Spinal cord (tissue), 10 donors: ENCODE measurements at places on chromosomes 6 and 20. TPM values are rescaled to one million over a fixed set of nuclear protein-coding genes. Genes with fewer than 3 reads are reported as not detected.

The TGM3 gene
- 0.39 TPM for total RNA-seq

The FRS3 gene
- 8.6 TPM for total RNA-seq

The HAO1 gene
- not detected for total RNA-seq

The HLA-DPB1 gene
- total RNA-seq: 21.3 TPM

The MMP24 gene
- 24.2 TPM for total RNA-seq

The HLA-DQB1 gene
- total RNA-seq: 0.30 TPM

The B4GALT5 gene
- total RNA-seq: 29.6 TPM

The SYCP2L gene
- total RNA-seq: 5.9 TPM

DNA sequence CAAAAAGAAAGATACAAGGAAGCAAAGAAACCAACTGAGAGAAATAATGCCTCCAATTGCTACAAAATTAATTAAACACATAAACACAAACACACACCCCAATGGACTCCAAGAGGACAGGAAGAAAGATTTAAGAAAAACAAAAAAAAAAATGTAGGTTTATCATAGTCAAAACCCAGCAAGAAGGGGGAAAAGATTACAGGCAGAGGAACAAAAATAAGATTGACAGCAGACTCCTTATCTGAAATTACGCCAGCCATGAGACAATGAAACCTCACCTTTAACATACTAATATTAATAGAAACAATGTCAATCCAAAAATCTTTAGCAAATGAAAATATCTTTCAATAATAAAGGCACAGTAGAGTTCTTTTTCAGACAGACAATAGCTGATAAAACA lies 155.8 kb downstream of the RNGTT start:
- no peak overlapping the region for H3K27ac ChIP-seq
- no peaks in the 10 kb centered on the region for H3K27me3 ChIP-seq
- no peak for DNase-seq

- H3K4me1 ChIP-seq: no peaks in the 10 kb centered on the region
- no peak within 1 kb of the TSS for H3K27ac ChIP-seq
- H3K27me3 ChIP-seq: no peaks in the 10 kb centered on the region
- no peak for DNase-seq
These were observed at the start of gene ARMH2 for GRCh38 chr6:24798740-24799540. Gene ARMH2 (minus strand): TSS chr6:24798917. CDS start chr6:24798857, 60 bp downstream.

DNA sequence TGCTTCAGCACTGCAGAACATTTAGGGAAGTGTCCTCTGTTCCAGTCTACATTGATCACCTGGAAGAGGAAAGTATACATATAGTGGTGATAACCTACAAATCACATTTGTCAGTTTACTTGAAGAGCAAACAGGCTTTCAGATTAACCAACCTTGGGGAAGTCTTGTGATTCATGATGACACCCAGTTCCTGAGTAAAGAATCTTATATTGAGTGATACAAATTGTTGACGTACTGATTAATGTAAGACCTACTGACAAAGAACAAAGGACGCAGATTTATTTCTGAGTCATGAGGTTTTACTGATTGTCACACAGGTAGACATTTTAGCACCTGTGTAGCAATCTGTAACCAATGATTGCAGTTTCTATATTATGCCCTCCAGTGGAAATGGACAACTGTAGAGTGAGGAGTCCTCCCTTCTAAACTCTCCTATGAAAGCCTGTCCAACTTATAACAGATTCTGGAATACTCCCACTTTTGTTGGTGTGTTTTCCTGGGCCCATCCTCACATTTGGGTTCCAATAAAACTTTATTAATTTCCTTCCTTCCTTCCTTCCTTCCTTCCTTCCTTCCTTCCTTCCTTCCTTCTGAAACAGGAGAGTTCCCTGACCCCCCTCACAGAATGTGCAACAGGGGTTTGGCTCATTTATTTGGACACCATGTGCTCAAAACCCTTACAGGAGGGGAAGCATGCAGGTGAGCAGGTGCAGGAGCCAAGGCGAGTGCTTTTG lies 113.5 kb downstream of the SLC35B3 start:
- peaks cover 2% of the 10 kb centered on the region for H3K27me3 ChIP-seq
- DNase-seq: no peak
- no peaks in the 10 kb centered on the region for H3K4me1 ChIP-seq
- no peaks in the 10 kb centered on the region for H3K36me3 ChIP-seq
- no peak overlapping the region for H3K4me3 ChIP-seq

DNA sequence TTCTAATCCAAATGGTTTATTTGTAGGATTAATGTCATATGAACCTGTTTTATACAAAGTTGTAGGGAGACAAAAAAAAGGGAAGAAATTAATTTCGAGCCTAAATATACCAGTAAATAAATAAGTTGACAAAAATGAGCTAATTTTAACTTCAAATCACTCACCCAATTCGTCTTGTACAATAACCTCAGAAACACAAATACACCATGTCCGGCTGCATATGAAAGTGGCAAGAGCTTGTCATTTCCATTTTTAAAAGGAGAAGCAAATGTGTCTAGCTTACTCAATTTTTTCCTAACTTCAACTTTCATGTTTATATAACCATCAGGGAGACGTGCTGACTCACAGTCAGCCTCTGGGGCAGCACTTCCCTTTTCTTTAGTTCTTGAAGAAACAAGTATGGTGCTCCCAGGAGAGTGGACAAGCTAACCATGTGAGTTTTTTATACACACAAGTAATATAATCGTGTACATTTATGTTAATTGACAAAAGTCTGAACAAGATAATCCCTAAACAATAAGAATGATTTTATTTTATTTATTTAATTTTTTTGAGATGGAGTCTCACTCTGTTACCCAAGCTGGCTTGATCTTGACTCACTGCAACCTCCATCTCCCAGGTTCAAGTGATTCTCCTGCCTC lies 55.5 kb upstream of the SGK1 start:
- no peak for DNase-seq
- H3K27me3 ChIP-seq: no peaks in the 10 kb centered on the region
- H3K4me3 ChIP-seq: no peak overlapping the region

DNA sequence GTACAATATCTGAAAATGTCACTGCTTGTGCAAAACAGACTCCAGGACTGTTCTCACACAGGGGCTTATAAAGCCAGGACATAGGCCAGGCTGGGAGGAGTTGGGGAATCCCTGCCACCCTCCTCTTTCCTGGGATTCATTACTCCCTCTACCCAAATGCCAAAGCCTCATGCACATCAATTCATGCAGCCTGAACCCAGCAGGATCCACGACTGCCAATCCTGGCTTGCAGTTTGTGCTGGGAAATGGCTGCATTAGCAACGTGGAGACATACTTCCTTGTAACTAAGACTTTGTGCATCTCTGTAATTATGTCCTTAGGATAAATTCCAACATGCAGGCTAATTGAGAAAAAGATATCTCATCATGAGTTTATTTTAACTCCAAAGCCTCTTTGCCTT lies 143.8 kb downstream of the SYCP2 start:
- H3K4me3 ChIP-seq: no peak overlapping the region
- peaks cover 20% of the 10 kb centered on the region for H3K36me3 ChIP-seq
- no peaks in the 10 kb centered on the region for H3K27me3 ChIP-seq

DNA sequence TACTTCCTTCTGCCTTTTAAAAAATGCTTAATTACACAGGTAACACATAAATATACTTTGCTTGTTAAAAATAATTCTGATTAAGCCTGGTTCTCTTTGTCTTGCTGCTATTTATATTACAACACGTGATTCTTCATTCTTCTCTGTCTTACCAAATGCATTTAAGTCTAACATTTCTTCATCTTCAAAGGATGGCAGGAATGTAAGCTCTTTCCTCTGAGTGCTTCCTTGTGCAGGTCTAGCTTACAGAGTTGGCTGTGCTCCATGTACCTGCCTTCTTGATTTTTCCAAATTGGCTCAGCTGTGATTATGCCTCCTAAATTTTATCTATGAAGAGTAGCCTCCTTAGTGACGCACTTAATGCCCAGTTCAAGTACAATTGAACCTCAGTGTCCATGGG lies 44.4 kb downstream of the RNF144B start:
- no peak overlapping the region for H3K4me3 ChIP-seq
- no peak for DNase-seq
- H3K4me1 ChIP-seq: no peaks in the 10 kb centered on the region
- H3K36me3 ChIP-seq: no peaks in the 10 kb centered on the region

DNA sequence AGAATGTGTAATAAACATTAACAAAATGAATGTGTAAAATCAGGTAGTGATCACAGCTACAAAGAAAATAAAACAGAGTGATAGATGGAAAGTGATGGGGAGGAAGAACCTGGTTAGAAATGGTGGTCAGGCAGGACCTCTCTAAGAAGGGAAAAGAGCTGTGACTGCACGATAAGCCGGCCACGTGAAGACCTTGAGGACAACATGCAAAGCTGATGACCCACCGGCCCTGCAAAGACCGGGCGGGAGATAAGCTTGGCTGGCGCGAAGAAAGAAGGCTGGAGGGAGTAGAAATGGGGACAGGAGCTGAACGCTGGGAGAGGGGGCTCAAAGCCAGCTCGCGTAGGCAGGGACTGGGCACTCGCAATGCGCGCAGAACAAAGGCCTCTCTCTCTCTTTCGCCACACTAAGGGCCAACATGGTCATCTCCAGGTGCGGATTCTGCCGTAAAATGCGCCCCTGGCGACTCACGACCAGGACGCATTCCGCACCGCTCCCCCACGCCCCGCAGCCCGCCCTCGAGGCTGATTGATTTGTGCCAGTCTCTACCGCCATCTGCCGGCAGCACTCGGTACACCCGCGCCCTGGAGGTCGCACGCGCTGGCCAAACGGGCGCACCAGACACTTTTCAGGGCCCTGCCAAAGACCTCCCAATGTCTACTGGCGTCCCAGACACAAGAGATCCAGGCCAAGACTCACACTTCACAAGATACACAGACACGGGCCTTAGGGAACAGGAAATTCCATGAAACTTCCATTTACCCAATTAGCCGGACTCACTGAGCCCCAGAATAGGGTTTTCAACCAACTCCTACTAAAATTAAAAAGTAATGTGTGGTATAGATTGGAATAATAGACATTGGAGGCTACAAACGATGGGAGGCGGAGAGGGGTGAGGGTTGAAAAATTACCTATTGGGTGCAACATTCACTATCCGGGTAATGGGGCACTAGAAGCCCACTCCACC lies 9.4 kb downstream of the DEFB132 start:
- peak overlapping the region; percentile 54 for H3K4me3 ChIP-seq
- no peak overlapping the region for H3K27ac ChIP-seq
- H3K36me3 ChIP-seq: peaks cover 4% of the 10 kb centered on the region

GRCh38 chr6:29941471-29941870 lies 861 bp upstream of the HLA-A start:
- no peaks in the 10 kb centered on the region for H3K36me3 ChIP-seq
- DNase-seq: no peak
- no peaks in the 10 kb centered on the region for H3K27me3 ChIP-seq

DNA sequence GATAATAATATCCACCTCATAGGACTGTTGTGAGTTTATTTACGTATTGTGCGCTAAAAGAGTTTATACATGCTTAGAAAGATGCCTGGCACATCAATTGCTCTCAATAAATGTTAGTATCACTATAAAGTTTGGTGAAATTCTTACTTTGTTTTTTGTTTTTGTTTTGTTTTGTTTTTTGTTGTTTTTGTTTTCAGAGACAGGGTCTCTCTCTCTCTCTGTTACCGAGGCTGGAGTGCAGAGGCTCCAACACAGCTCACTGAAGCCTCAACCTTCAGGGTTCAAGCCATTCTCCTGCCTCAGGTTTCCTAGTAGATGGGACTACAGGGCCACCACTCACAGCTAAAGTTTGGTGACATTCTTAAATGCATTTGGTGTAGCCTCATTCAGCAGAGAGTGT lies 32.2 kb upstream of the BTN3A2 start:
- H3K4me3 ChIP-seq: no peak overlapping the region
- peaks cover 3% of the 10 kb centered on the region for H3K4me1 ChIP-seq
- H3K27me3 ChIP-seq: peaks cover 69% of the 10 kb centered on the region
- no peak overlapping the region for H3K27ac ChIP-seq
- no peak for DNase-seq
- no peaks in the 10 kb centered on the region for H3K36me3 ChIP-seq

DNA sequence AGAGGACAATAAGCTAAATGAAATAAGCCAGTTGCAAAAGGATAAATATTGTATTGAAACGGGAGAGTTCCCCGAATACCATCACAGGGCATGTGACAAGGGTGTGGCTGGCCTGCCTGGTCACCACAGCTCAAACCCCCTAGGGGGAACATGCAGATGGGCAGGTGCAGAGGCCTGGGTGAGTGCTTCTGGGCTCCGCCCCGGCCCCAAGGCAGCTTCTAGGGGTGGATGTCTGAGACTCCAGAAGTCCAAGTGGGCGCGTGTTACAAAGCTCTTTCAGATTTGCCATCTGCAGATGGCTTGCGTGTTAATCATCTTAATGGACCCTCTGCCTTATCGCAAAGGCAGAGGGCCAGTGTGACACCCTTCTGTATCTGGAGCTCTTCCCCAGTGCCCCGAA lies 559.2 kb upstream of the IMPG1 start:
- H3K27me3 ChIP-seq: no peaks in the 10 kb centered on the region
- H3K4me1 ChIP-seq: no peaks in the 10 kb centered on the region
- DNase-seq: no peak
- H3K4me3 ChIP-seq: no peak overlapping the region
- no peak overlapping the region for H3K27ac ChIP-seq

GRCh38 chr6:11232770-11233626 lies 530 bp upstream of the NEDD9 start:
- H3K4me3 ChIP-seq: peak overlapping the region; percentile 70
- peaks cover 25% of the 10 kb centered on the region for H3K4me1 ChIP-seq
- no peak for DNase-seq
- peak overlapping the region; percentile 96 for H3K27ac ChIP-seq
- peaks cover 2% of the 10 kb centered on the region for H3K27me3 ChIP-seq
- no peaks in the 10 kb centered on the region for H3K36me3 ChIP-seq

- H3K36me3 ChIP-seq: no peaks in the 10 kb centered on the region
- no peak for DNase-seq
- H3K27ac ChIP-seq: no peak overlapping the region
- no peaks in the 10 kb centered on the region for H3K4me1 ChIP-seq
These were observed 25.2 kb upstream of the PDE7B start for GRCh38 chr6:135826236-135826804.

DNA sequence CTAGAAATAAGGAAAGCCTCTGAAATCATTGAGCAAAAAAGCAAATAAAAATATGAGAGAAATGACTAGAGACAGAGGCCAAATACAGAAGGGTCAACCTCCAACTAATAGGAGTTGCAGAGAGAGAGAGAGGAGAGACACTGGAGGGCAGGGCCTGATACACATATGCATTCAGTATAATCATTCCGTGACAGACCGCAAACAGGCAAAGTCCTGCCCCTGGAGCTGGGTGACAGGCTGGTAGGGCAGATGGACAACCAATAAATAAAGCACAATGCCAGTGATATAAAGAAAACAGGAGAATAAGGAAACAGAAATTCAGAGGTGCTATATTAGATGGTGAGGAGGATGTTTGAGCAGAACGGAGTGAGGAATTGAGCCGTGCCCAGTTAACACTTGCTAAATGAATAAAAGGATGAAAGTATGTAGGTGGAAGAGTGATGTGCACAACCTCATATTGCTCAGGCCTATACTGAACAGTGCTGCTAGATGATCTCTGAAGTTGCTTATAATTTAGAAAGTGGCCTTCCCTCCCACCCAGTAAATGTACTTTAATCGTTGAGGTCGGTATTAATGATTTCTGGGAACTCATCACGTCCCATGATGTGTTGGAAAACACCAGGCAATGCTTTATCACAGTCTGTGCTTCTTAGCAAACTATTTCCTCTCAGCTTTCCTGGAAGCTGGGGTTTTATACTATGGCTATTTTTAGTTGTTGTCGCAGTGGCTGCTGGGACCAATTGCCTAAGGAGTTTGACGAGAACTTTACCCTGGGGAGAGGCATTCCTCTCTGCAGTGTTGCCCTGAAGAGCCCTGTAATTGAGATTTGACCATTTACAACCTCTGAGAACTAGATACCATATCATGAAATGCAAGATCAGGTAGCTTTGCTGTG lies 37.6 kb upstream of the CLIC5 start:
- H3K27ac ChIP-seq: no peak overlapping the region
- no peak overlapping the region for H3K4me3 ChIP-seq
- no peaks in the 10 kb centered on the region for H3K36me3 ChIP-seq
- H3K27me3 ChIP-seq: no peaks in the 10 kb centered on the region
- DNase-seq: no peak
- no peaks in the 10 kb centered on the region for H3K4me1 ChIP-seq
